Activated CD8-positive, alpha-beta T cell treated with anti-CD3 and anti-CD28 coated beads, Interleukin-2, amount 10 ng/mL, durations not matched to agents 7 days and 5 days (primary cell): ENCODE measurements at places on chromosomes 2 and 18. TPM values are rescaled to one million over a fixed set of nuclear protein-coding genes. Genes with fewer than 3 reads are reported as not detected.
A peak's percentile ranks its signal among the peaks of the same experiment; 100 is the strongest.

- no peak for DNase-seq
Observed at GRCh38 chr2:10004401-10004800, 38.9 kb upstream of the KLF11 start.

DNA sequence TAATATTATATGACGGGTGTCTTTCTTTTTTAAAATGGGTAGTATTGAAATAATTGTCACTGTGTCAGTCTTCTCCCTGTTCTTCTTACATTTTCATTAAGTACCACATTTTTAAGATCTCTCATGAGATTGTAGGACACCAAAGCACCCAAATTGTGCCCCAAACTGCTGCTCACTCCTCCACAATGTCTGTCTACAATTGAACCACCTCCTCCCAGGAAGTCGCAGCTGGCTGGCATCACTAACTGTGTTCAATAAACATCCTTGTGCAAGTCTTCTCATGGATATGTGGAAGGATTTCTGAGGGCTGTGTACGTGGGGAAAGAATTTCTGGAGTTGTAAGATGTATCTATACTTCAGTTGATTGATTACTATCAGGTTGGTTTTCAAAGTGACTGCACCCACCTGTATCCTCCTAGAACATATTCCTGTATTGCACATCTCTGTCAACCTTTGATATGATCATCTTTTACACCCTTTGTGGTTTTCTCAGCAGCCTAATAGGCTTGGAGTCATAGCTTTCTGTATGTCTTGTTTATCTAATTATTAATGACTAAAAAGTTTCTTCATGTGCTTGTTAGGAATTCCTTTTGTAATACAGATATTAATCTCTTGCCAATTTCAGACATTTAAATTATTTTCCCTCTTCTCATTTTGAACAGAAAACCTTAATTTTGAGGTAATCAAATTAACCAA lies 774.9 kb downstream of the RNF144A start:
- no peak for DNase-seq

GRCh38 chr2:142954493-142954892 lies 77.0 kb downstream of the KYNU start:
- no peak for DNase-seq

The ZSWIM2 gene
- not detected for total RNA-seq

- DNase-seq, result no peak
Observed at GRCh38 chr2:26588576-26588975, 52.6 kb downstream of the CIB4 start.

GRCh38 chr2:42761554-42761953 lies 2.4 kb downstream of the OXER1 start:
- DNase-seq, result no peak

DNA sequence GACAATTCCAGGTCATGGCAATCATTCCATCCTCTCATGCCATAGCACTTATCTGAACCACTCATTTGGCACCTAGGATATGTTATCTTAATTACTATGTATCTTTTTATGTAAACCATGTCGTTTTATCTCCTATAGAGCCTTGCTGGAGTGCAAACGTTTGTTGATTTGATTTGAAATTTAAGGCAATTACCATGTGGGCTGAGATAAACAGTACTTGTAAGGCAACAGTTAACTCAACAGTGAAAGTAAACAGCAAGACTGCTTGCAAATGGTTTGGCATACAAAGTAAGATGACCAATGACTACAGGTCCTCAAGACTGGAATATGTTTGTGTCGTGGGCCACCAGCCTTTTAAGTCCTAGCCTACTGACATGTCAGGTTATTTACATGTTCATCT lies 133.7 kb upstream of the ZFP36L2 start:
- DNase-seq, result no peak

- DNase-seq, result no peak
Observed at GRCh38 chr2:217616936-217617335, 385.9 kb downstream of the TNS1 start.

DNA sequence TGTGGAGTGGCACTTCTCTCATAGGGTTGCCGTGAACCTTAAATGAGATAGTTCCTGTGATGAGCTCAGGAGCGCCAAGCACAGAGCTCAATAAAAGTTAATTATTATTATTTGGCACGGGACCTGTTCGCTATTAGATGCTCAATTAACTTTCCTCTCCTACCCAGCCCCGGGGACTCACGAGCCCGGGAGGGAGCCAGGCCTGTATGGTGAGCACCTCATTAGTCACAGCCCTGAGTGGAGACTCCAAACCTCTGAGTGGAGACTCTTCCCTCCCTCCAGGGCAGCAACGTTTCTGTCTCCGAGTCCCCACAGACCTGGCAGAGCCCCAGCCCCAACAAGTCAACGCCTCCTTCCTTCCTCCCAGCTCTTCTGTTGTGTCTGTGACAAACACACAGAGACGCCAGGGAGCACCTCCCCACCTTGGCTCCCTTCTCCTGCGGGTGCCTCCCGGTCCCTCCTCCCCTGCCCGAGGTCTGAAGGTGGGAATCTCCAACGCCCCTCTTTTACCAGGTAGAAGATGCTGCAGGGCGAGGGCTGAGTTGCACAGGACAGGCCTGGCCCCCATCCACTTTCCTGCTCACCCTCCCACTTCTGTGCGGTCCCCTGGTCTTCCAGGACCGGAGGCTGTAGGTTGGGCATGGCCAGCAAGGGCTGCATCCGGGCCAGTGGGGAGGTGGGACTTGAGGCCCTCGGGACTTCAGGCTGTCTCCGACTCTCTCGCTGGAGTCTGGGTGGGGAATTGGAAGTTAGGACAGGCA lies 52.7 kb upstream of the ODC1 start:
- no peak for DNase-seq

DNA sequence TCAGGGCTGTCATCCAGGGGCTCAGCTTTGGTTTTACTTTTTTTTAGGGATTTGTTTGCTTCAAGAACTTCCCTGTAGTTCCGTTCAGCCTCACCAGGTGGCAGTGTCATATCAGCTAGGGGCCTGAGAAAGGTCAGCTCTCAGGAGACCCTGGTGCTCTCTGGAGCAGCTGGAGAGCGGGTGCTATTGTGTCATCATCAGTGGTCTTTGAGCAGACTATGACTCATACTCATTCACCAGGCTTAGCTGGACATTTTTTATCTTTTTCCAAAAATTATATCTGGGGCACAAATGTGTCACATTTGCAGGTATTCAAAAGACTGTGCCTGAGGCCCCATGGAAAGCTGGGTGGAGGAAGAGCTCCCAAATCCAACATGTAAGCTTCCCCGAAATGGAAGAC lies 24.4 kb downstream of the ZNF892 start:
- peak; percentile 37 for DNase-seq

The LYG2 gene
- total RNA-seq, result not detected

The UGT1A1 gene
- not detected for total RNA-seq

- DNase-seq, result no peak
Observed at GRCh38 chr2:46735108-46735691, 180.4 kb downstream of the MCFD2 start.

The CD207 gene
- not detected for total RNA-seq
